Stimulated activated CD8-positive, alpha-beta memory T cell treated with anti-CD3 and anti-CD28 coated beads, Interleukin-4, amount 100 ng/mL, for 4 hours (primary cell): ENCODE measurements at places on chromosomes 1 and 21.

DNA sequence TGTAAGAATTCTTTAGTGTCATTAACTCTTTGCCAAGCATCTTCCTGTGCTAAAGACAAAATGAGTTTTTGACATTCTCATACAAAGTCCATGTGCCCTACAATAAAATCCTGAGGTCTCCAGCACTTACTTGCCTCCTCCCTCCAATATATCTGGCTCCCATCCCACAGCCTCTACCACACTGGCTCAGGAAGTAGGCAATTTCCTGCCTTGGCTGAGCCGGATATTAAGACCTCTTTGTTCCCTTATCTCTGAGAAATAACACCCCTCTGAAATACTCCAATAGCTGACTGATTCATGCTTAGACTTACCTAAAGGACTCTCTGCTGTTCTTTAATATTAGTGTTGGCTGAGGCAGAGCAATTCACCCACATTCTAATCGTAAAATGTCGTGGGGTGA lies 37.6 kb upstream of the GORAB start:
- DNase-seq = no peak

GRCh38 chr1:30295266-30295665 lies 428.1 kb downstream of the MATN1 start:
- no peak for DNase-seq

DNA sequence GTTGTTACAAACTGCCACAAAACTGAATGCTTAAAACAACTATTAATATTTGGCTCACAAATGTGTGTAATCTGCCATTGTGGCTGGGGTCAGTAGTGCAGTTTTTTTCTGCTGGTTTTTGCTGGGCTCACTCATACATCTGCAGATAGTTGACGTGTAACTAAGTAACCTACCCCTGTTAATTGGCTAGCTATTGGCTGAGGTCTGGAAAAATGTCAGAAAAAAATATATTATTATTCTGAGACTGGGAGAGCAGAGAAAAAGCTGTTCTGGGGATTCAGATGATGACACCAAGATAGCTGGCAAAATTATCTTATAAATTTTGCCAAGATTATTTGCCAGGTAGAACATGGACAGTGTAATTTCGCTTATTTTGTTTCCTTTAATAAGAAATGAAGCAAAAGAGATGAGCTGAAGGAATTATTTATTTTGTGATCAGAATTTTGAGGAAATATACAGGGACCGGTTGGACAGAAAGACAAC lies 616.1 kb upstream of the ADAMTS5 start:
- no peak for DNase-seq

DNA sequence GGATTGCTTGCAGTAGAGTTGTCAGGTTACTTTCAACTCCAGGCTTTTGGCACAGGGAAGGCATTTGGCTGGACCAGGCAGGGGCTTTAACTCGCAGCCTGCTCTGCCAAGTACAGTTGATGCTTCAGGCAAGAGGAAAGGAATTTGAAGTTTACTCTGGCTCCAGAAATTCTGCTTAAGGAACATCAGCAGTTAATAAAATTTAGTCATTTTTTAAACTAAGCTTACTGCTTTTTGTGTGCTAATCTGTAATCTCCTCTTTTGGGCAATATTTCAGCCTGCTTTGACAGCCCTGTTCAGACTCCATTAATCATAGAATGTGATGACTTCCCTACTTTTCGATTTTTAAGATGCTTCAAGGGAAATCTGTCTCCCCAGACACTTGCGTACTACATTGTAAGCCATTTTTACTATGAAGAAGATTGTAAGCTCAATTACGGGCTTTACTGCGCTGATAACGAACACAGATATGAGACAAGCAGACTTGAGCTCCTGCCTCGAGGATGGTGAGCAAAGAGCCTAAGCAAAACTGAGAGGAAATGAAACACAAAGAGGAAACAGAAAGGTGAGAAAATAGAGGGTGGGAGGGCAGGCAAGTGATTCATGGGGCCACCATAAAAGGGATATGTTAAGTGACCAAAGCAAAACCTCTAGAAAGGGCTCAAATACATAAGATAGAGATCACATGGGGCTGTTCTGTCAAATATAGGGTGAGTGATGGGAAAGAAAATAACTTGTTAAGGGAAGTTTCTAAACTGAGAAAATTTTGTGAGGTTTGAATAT lies 76.6 kb upstream of the VAV3 start:
- DNase-seq = no peak

- DNase-seq = no peak
Measured at GRCh38 chr21:25913479-25913878, 178.7 kb downstream of the GABPA start.

- DNase-seq = no peak
Measured at GRCh38 chr1:9262096-9262986, 27.8 kb downstream of the H6PD start.

GRCh38 chr1:105368446-105368845 lies 1618.7 kb downstream of the AMY1C start:
- no peak for DNase-seq

- no peak for DNase-seq
Measured at GRCh38 chr1:177586429-177586828, 383.4 kb downstream of the SEC16B start.

- no peak for DNase-seq
Measured at GRCh38 chr1:57468641-57469523, 45.0 kb upstream of the DAB1 start.

DNA sequence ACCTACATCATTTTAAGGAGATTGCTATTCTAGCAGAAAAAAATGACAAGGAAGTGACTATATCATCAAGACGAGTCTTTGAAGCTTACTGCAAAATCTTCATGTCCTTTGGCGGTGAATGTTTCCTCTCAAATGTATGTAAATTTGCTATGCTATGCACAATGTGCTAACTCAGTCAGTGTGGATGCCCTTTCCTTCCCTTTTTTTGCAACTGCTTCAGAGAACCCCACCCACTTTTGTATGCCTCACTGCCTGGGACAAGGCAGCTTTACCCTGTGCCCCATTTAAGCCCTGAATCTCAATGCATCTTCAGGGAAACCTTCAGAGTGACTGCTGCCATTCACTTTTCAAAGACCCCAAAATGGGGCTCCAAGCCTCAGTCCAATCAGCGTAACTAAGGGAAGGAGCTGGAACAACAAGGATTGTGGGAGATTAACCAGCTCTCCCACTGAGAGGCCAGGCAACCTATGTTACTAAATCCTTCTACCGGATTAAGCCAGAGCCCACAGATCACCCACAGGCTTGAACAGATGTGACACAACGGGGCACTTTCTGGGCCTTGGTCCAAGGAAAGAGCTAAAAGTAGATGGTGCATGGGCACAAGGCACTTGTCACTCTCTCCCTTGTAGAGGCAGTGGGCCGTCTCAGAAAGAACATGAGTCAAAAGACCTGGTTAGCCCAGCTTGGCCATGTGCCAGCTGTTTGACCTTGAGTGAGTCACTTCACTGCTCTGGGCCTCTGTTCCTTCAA lies 154.4 kb downstream of the PLPP3 start:
- DNase-seq = no peak

- DNase-seq = no peak
Measured at GRCh38 chr1:2145946-2146835, 48.4 kb downstream of the FAAP20 start.

- DNase-seq = no peak
Measured at GRCh38 chr1:4153571-4153970, 253.5 kb upstream of the C1orf174 start.

- no peak for DNase-seq
Measured at GRCh38 chr1:67618285-67619018, 66.5 kb upstream of the GADD45A start.

DNA sequence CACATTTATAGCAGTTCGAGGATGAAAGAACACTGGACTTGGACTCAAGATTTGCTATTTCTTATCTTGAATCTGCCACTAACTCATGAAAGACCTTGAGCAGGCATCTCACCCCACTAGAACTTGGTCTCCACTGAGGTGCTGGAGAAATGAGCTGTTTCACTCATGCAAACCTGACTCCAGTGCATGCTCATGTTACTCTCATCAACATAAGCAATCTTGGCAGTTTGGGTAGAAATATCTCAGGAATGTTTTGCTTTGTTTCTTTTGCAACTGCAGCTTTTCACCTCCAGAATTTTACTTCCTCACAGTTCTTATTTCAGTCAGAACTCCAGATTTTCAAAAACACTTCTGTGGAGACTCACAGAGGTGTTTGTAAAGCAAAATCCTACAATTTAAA lies 46.2 kb upstream of the DAB1 start:
- DNase-seq = no peak

GRCh38 chr21:22670148-22670547 lies 1671.9 kb downstream of the NCAM2 start:
- no peak for DNase-seq

DNA sequence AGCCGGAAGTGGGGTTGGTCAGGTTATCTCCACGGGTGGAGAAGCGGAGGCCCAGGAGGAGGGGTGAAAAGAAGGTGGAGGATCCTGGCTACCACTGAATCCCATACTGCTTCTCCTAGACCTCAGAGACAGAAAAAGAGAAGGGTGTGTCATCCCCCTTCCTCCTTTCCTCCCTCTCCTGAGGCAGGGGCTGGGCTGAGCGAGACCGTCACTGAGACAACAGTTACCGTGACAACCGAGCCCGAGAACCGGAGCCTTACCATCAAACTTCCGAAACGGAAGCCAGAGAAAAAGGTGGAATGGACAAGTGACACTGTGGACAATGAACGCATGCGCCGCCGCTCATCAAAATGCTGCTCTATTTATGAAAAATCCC lies 42.1 kb upstream of the NBPF3 start:
- no peak for DNase-seq

DNA sequence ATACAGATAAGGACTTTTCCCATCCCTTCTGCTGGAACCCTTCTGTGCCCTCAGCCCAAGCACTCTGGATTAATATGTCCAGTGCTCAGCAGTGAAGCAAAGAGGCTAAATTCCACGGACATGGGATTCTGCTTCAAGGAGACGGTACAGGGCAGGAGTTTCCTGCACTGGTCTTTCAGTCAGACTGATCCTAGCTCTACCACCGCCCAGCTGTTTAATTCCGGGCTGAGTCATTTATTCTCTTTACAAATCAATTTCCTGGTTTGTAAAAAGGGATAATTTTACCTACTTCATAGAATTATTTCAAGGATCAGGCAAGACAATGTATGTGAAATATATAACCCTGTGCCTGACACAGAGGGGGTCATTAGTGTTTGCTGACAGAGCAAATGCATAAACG lies 41.6 kb upstream of the NRDC start:
- DNase-seq = no peak

DNA sequence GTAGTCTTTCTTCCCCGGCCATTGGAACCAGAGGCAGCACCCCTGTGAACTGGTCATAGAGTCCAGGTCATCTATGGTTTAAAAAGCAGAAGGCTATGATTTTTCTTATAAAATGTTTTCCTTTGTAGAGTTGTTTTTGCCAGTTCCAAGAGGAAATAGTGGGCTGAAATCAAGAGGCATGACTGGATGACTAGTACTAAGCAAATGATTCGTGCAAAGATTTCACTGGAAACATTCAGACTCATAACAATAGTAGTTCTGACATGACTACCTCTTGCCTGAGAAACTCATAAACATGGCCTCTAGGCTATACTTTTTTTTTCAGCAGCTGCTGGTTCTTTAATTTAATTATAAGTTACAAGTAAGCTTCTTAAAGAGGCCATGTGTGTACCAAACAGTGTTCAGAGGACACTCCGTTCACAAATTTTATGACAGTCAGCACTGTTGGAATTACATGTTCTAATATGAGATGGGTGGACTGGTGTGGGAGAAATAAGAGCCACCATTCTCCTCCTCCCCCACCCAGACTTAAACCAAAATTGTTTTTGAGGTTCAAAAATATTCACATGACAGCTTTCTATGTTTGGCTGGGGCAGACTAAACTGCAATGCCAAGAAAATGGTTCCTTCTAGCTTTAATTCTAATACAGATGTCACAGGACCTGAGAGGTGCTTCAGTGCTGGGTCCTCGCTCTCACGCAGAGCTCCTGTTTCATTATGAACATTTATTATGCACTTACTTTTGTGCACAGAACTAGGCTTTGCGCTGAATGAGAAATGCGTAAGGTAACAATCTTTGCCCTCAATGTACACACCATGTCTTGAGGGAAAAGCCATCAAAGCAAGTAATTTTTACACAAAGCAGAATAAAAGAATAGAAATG lies 147.5 kb downstream of the ZC3H11B start:
- no peak for DNase-seq

DNA sequence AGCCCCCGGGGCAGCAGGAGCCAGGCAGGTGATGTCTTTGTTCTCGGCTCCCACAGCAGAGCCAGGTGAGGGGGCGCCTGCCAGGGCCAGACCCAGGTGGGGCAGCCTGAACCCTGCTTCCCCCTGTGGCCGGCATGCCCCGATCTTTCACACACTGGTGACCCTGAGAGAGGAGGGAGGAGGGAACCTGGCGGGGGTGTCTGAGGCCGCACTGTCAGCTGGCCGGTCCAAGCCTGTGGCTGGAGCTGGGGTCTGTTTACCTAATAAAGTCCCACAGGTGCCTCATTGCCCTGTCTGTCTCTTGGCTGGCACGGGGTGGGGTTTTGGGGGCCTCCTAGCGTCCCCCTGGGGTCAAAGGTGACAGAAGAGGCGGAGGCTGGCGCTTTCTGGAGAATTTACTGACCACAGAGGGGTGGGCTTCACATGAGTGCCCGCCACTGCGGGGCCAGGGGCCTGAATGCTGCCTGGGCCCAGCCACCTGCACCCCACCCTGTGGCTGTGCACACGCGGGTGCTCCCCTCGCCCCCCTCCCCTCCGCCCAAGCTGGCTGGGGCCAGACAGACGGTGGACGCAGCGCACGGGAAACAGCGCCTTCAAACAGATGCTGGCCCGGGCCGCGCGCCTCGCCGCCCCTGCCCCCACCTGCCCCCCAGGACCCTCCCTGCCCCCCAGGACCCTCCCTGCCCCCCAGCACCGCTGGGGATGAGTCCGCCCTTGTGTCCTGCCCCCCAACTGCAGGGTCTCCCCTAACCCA lies 5.8 kb downstream of the TMEM240 start:
- DNase-seq = no peak
